ENCODE measurements at places on chromosomes 13 and 19.
A peak's percentile ranks its signal among the peaks of the same experiment; 100 is the strongest.

DNA sequence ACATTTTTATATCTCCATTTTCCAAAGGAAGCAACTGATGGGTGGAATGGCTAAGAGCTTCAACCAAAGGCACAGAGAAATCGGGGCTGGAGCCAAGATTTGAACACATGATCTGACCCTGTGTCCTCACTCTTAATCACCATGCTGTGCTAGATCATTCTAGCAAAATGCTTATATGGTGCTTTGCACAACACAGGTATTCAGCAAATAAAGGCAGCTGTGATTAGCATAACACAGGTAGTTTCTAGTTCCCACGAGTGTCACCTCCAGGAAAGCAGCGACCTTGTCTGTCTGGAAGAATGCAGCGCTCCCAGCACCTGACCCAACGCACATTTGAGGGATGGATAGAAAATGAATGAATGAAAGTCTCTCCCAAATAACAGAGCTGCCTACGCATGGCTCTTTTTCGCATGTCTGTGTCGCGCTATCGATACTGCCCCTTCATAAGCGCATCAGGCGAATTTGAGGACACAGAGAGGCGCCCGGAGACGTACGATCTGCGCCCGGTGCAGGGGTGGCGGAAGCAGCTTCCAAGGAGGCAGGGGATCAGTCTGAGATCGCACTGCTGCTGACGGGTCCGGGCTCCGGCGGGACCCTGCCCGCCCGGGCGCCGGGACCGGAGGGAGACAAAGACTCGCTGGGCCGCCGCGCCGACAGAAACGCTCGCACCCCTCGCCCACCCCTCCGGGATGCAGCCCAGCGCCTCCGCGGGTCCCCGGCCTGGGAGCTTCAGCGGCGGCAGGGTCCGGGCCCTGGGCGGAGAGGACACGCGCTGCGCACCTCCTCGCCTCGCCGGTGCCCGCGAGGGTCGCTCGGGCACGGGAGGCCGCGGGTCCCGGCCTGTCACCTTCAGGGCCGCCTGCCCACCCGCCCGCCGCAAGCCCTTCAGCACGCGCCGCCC, 609 bp downstream of the EPS15L1 start:
- no peak for DNase-seq

- no peak for DNase-seq
Measured at GRCh38 chr13:75352641-75353327, 129.2 kb downstream of the TBC1D4 start.

DNA sequence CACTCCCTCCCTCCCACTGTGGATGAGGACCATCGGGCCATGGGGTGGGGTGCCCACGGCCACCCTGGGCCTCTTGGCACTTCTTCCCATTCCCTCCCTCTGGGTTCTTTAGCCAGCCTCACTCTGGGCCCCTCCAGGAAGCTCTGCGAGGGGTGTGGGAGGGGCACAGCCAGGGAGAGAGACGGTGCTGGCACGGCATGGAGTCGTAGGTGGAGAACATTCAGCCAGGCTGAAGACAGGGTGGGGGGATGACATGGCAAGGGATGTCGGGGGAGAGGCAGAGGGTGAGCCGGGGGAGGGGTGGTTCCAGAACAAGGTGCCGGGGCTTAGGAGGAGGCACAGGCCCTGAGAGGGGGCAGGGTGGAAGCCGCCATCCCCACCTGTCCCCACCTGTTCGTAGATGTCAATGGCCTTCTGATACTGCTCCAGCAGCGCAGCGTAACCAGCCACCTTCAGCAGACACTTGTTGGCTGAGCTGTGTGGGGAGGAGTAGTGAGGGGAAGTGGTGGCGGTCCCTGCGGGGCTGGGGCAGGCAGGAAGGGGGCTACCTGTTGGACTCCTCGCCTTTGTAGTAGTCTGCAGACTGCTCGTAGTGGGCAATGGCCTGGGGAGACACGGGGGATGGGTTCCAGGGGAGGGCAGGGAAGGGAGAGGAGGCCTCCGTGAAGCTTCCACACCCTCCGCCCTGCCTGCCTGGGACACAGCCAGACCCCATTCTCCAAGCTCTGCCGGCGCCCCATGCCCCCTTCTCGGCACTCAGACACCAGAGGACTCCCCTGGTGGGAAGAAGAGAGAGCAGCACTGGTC, 8.8 kb upstream of the KPTN start:
- no peak for DNase-seq

- no peak for DNase-seq
Measured at GRCh38 chr13:23384111-23384510, 49.4 kb downstream of the SACS start.

DNA sequence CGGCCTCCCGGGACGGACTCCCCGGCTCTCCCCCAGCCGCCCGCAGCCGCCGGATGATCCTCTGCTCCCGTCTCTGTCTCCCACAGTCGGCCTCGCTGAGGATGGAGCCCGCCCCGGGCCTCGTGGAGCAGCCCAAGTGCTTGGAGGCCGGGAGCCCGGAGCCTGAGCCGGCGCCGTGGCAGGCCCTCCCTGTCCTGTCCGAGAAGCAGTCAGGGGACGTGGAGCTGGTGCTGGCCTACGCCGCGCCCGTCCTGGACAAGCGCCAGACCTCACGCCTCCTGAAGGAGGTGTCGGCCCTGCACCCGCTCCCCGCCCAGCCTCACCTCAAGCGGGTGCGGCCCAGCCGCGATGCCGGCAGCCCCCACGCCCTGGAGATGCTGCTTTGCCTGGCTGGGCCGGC, 6.8 kb downstream of the ADAT3 start:
- DNase-seq = no peak

- DNase-seq = peak; percentile 43
Measured at GRCh38 chr19:17915940-17916593, 16.7 kb upstream of the CCDC124 start.

GRCh38 chr19:3404324-3405260, 38.2 kb downstream of the NFIC start:
- DNase-seq = no peak

DNA sequence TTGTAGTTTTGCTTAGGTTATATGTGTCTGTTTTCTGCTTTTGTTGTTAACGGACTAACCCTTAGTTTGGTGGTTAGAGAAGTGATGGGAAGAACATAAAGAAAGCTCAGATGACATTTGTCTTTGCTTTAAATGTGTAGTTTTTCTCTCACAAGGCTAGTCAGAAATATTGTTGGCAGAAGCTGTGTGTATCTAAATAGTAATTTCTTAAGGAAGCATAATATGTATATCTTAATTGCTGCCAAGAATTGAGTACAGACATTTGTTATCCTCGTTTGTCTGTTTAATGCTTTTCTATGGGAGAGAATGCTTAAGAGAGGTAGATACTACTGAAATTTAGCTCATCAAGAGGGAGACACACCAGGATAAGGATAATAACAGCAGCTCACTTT, 2.7 kb downstream of the RGCC start:
- no peak for DNase-seq

GRCh38 chr19:8325454-8325853, 4.2 kb downstream of the RPS28 start:
- DNase-seq = no peak

- DNase-seq = no peak
Measured at GRCh38 chr19:4108767-4109625, 14.9 kb downstream of the MAP2K2 start.

DNA sequence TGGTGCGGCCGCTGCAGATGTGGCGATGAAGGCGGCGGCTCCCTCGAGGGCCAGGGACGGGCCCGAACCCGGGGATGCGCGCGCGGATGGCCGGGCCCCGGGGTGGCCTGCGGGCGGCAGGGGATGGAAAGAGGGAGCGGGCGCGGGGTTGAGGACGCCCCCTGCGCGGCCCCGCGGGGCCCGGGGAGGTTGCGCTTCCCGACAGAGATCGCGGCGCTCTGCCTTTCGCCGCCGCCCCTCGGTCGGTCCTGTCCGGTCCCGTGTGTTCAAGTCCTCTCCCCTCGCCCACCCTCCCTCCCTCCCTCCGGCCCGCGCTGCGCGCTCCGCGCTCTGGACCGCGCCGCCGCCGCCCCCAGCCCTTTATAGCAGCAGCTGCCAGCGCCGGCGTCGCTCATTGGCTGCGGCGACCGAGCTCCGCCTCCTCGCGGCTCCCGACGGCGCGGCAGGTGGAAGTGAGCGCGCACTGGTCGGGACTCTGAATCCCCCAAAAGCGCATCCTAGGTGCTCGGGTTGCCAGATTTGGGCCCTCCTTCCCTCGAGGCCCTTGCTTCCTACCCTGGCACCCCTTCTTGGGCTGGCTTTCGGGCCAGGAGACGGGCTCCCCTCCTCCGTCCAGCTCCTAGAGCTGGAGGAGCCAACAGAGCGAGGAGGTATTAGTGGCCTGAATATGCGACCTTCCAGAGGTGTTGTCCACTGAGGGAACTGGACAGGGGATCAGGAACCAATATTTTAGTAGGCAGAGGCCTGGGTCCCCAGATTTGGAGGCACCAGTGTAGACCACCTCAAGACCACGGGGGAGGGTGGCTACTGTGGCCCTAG, at the start of gene ELAVL3:
ELAVL3 (minus strand) TSS at position 332 of the 819 bp plus-strand sequence. CDS start 438 bp downstream, outside the sequence.
- peak; percentile 48 for DNase-seq

- DNase-seq = peak; percentile 39
Measured at GRCh38 chr19:4183967-4184717, 1.7 kb downstream of the ANKRD24 start.

- DNase-seq = peak; percentile 52
Measured at GRCh38 chr13:41034881-41035280, 15.8 kb upstream of the ELF1 start.

DNA sequence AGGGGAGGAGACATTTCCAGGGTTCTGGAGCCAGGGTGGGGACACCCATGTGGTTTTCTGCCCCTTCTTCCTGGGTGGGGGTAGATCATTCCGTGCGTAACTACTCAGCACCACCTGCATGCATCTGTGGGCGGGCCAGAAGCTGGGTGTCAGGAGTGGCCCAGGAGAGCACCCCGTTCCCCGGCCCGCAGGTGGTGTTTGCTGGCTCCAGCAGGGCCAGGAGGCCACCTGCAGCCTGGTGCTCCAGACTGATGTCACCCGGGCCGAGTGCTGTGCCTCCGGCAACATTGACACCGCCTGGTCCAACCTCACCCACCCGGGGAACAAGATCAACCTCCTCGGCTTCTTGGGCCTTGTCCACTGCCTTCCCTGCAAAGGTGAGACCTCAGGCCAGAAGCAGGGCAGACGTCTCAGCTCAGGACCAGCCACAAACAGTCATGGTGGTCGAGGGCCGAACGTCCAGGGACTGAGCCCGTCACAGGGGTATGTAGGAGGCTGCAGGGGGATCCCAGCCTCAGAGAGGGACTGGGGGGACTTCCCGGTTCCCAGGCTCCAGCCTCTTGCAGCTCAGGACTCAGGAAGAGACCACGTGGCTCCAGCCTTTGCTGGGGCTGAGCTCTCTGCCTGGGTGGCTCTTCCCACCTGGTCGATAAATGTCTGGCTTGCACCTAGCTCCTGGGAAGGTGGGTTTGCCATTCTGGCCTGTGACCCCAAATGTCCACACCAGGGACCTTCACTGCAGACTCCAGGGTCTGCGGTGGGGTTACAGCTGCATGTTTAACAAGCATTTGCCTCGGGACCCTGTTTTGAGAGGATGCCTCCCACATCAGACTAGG, 1.6 kb downstream of the FSTL3 start:
- DNase-seq = no peak

DNA sequence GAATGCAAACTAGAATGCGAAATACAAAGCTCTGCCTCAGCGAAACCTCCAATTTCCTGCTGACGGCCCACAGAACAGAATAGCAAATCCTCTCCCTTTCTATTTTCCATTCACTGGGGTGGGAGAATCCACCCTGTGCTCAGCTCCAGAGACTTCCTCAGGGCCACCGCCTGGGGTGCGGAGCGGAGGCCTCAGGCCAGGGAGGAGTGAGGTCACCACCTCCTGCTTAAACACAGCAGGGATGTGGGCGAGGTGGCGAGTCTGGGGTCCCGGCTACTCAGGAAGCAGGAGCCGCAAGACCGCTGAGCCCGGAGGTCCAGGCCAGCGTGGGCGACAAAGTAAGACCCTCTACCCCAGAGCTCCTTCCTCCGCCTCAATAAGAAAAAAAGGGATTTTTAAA, 666 bp upstream of the ZNF320 start:
- no peak for DNase-seq

DNA sequence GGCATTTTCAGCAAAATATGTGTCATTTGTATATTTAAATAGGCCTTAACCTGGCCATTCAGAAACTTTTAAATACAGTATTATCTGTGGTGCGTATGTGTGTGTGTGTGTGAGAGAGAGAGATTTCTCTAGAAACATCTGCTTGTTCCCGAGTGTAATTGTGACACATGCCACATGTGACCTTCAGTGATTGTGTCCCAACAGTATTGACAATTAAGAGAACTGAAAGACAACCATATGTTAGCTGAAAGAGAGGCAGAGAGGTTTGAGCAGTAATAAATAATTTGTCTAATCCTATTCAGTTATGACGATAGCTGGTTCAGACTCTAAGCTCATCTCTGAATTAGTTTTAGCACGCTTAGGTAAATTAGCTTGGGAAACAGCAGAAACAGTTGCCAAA, 1503.1 kb downstream of the PCDH9 start:
- DNase-seq = no peak

GRCh38 chr13:80363890-80364503, 23.1 kb upstream of the SPRY2 start:
- DNase-seq = no peak

DNA sequence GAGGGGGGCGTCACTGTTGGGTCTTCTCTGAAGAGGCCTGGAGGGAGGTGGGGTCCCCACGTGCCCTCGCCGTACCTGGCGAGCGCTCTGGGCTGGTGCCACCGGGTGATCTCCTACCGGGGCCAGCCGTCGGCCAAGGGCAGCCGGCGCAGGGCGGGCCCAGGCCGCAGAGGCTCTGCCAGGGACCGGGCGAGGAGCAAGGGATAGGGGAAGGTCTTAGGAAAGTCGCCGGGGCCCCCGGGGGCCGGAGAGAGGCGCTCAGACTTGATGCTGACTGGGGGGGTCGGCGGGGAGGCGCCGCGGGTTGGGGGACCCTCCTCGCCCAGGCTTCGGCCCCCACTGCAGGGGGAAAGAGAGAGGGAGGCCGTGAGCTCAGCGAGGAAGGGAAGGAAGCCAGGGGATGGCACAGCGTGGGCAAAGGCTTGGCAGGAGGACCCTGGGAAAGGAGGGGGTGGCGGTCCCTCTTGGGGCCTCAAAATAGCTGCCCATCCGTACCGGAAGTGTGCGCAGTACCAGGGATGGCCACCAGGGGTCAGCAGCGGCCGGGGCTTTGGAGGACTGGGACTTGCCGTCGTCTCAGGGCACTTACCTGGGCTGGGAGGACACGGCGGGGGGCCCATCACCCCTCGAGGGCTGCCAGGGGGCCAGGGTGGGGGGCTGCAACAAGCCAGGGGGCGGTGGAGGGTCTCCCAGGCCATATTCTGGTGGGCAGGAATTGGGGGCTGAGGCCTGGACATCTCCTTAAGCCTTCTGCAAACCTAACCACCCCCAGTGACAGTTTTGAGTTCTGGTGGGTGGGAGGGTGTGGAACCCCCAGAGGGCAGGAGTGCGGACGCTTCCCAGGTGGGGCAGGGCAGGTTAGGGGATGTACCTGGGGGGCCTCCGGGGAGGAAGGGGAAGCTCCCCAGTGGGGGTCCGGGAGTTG, 7.7 kb upstream of the TMEM161A start:
- peak; percentile 10 for DNase-seq

- no peak for DNase-seq
Measured at GRCh38 chr19:56667311-56667870, 4.2 kb downstream of the ZNF835 start.

GRCh38 chr13:88623150-88623549, 952.0 kb downstream of the SLITRK5 start:
- no peak for DNase-seq

- DNase-seq = no peak
Measured at GRCh38 chr19:17946965-17947784, 14.4 kb downstream of the CCDC124 start.
